ENCODE measurements at places on chromosomes 16 and 17.

DNA sequence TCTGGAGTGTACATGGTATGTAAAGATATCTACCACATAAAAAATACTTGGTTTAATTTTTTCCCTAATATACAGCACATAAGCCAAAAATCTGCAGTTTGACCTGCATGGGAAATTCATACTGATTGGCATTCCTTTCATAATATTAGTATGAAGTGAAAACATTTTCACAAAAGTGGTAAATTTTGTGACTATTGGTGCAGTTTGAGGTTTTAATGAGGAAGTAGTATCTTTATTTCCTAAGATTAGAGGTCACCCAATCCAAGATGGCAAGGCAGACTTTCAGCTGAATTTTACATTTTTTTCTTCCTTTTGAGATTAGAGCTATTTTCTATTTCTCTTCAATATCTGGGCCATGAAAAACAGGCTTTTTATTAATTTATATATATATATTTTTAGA is 21.2 kb downstream of the METTL9 start:
- DNase-seq: no peak

DNA sequence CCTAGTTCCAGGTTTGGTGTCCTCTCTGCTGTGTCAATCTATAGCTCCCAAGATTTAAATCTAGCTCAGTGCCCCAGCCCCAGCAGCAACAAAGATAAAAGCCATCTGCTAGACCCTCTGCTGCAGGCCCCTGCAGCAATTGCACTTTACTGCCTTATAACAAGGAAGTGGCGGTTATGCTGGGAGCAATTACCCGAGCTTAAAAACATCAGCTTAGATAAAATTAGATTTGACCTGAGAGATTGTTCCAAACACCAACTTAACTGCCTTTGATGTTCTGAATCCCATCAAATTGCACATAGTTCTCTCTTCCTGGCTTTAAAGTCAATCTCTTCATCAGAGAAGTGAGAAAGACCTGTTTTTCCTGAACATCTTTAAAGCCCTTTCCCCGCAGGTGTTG is 62.4 kb upstream of the SHISA6 start:
- DNase-seq: no peak

DNA sequence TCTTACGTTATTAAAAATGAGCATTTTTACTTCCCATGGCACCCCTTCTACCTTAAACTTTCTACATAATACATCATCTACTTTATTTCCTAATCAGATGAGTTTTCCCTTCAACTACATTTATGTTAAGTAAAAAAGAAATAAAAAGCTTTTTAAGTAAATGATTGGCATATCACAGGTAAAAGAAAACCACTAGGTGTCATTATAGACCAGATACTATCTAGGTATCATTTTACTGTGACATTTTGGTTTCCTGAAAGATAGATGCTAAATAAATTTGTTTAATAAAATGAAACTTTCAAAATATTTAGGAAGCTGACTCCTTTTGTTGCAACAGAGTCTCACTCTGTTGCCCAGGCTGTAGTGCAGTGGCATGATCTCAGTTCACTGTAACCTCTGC is 3.8 kb upstream of the CMTM1 start:
- no peak for DNase-seq

DNA sequence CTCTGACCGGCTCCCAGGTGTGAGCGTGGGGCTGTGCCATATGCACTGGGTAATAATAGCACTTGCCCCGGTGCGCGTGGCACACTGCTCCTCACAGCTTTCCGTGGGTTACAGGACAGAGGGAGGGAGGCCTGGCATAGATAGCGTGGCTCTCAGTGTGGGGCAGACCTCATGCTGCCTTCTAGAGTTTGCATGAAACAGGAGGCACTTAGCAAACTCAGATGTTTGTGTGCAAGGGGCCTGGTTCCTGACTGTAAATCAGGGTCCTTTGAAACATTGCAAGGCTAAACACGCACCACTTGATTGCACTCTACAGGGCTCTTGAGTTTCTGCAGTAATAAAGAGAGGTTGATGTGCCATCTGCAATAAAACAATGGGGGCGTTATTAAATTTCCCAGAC is 101.7 kb downstream of the RPTOR start:
- no peak for DNase-seq

DNA sequence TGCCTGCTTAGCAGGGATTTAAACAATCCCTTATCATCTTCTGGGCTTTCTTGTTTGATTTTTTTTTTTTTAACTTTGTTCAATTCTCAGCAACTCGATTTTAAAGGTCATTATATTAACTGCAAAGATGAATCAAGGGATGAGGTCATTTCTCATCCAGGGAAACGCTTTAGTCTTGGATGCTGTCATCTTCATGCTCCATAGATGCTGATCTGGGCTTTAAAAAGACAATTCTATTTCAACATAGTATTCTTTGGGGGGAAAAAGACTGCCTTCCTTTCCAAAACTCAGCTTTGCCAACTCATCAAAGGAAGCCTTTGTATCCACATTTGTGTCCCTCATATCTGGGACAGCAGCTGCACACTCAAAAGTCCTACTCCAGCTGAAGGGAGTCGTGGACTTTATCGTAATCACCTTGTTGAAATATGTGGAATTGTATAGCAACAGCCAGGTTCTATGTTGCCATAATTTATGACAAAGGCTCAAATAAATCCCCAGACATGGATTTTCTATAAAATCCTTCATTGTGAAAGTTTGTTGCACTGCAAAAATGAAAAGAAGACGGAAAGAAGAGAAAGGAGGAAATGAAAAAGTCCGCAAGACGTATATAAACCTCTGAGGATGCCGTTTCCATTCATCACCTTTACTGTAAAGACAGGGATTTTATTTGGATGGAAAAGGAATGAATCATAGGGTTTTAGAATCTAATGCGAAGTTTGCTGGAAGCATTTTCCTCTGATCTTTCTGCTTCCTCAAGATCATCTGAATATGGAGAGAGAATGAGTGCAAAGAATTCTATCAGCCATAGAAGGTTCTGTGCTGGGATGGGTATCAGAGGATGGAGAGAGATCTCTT is 48.6 kb upstream of the XYLT1 start:
- no peak for DNase-seq

Measured in ureter (tissue), 1 donor.